Urinary bladder (tissue), 4 donors: ENCODE measurements at places on chromosomes 2 and 18. TPM values are rescaled to one million over a fixed set of nuclear protein-coding genes. Genes with fewer than 3 reads are reported as not detected.

FSIP2 gene
- 13.9 TPM for total RNA-seq

SERPINB10 gene
- 0.21 TPM for total RNA-seq

PSMD1 gene
- total RNA-seq = 81.7 TPM

IL18R1 gene
- total RNA-seq = 3.3 TPM

TM4SF20 gene
- total RNA-seq = not detected

SRD5A2 gene
- total RNA-seq = 16.2 TPM

C1QL2 gene
- not detected for total RNA-seq

GKN2 gene
- not detected for total RNA-seq

ADRA2B gene
- 1.6 TPM for total RNA-seq

PKDCC gene
- total RNA-seq = 172 TPM

COMMD1 gene
- total RNA-seq = 49.1 TPM

NTSR2 gene
- not detected for total RNA-seq

UGT1A4 gene
- 1.1 TPM for total RNA-seq

GRHL1 gene
- total RNA-seq = 15.9 TPM

FAP gene
- 57.7 TPM for total RNA-seq

ANKZF1 gene
- 30.6 TPM for total RNA-seq

SH3RF3 gene
- total RNA-seq = 3.6 TPM

HNRNPA3 gene
- total RNA-seq = 129 TPM

DPYSL5 gene
- total RNA-seq = 1.2 TPM

APCDD1 gene
- 70.8 TPM for total RNA-seq

THAP4 gene
- total RNA-seq = 18.9 TPM

CAB39 gene
- 90.5 TPM for total RNA-seq

GPR35 gene
- 0.63 TPM for total RNA-seq

EIF2B4 gene
- 11.2 TPM for total RNA-seq

ALLC gene
- total RNA-seq = 0.16 TPM

DTNA gene
- 31.7 TPM for total RNA-seq

AQP4 gene
- 0.58 TPM for total RNA-seq

ANKRD62 gene
- total RNA-seq = 0.11 TPM

ATP8B1 gene
- total RNA-seq = 79.6 TPM

MORN2 gene
- 15.3 TPM for total RNA-seq

MBP gene
- total RNA-seq = 24.4 TPM

KCNG2 gene
- 0.21 TPM for total RNA-seq

TPO gene
- 0.74 TPM for total RNA-seq

OSBPL1A gene
- 53.3 TPM for total RNA-seq

ZNF385B gene
- 2.5 TPM for total RNA-seq

COLEC12 gene
- 92.7 TPM for total RNA-seq

HSBP1L1 gene
- total RNA-seq = 4.9 TPM

CCDC141 gene
- total RNA-seq = 18.0 TPM

PROKR1 gene
- total RNA-seq = 0.69 TPM

HYCC2 gene
- 42.8 TPM for total RNA-seq

SPEG gene
- 31.2 TPM for total RNA-seq

RBBP8 gene
- 48.3 TPM for total RNA-seq

SLC35F5 gene
- total RNA-seq = 283 TPM

C1GALT1C1L gene
- total RNA-seq = 2.2 TPM
